ENCODE measurements at places on chromosomes 12 and 14. TPM values are rescaled to one million over a fixed set of nuclear protein-coding genes. Genes with fewer than 3 reads are reported as not detected.

Gene TMEM179
- 4.3 TPM for total RNA-seq

Gene SLC6A13
- not detected for total RNA-seq

Gene C1QL4
- total RNA-seq, result not detected

Gene OLR1
- 0.39 TPM for total RNA-seq

Gene ITPR2
- 85.3 TPM for total RNA-seq

Gene CLEC6A
- 0.06 TPM for total RNA-seq

Measured in adrenal gland (tissue), 19 donors.